GM18507 (cell line): ENCODE measurements at places on chromosomes 13 and 19.

- DNase-seq = no peak
These were observed 20.7 kb downstream of the SH3GL1 start for GRCh38 chr19:4379383-4380253.

- no peak for DNase-seq
These were observed 17.5 kb downstream of the MISP start for GRCh38 chr19:768424-768823.

- DNase-seq = no peak
These were observed 550.7 kb upstream of the SLITRK5 start for GRCh38 chr13:87120476-87120875.

DNA sequence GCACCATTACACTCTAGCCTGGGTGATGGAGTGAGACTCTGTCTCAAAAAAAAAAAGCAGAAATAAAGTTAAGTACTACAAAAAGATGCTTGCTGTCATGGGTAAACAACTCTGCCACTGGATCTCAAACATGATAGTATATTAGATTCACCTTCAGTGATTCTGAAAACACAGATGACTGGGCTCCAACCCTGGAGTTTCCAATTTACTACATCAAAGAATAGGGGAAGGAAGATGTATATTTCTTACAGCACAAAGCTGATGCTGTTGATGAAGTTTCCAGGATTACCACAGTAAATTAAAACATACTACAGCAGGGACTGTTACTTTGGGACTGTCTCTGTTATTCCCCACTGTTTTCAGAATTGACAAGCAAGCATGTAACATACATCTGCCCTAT lies 5.2 kb downstream of the ZNF561 start:
- DNase-seq = no peak

GRCh38 chr13:35028338-35028867 lies 86.3 kb downstream of the NBEA start:
- no peak for DNase-seq

- no peak for DNase-seq
These were observed 1424.1 kb downstream of the SLITRK1 start for GRCh38 chr13:82458169-82458568.

GRCh38 chr19:47074621-47075020 lies 26.2 kb upstream of the TMEM160 start:
- no peak for DNase-seq

DNA sequence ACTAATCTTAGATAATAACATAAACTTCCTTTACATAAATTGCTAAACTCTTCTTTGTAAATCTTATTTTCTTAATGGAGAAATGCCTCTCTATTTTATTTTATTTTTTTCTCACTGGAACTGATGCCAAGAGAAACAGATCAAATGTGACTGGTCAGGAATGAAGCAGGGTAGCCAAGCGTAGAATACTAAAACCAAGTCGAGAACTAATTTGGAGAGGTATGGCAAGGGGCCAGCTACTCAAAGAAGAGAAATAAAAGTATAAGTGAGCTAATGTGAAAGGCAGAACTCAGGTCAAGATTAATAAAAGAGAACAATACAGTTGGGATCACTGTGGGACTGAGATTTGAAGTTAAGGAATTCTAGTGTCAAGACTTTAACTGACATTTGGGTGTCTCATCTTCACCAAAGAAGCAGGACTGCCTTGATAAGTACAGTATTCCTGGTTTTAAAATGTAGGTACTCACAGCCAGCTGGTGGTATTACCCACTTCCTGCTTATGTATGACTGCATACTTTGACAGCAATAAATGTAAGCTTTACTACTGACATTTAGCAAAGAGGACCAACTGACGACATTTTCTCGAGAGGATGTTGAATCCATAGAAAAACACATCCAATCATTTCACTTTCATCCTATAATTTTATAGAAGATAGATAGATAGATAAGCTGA lies 1192.2 kb downstream of the EFNB2 start:
- DNase-seq = no peak
